ENCODE measurements at places on chromosomes 6 and 20.

DNA sequence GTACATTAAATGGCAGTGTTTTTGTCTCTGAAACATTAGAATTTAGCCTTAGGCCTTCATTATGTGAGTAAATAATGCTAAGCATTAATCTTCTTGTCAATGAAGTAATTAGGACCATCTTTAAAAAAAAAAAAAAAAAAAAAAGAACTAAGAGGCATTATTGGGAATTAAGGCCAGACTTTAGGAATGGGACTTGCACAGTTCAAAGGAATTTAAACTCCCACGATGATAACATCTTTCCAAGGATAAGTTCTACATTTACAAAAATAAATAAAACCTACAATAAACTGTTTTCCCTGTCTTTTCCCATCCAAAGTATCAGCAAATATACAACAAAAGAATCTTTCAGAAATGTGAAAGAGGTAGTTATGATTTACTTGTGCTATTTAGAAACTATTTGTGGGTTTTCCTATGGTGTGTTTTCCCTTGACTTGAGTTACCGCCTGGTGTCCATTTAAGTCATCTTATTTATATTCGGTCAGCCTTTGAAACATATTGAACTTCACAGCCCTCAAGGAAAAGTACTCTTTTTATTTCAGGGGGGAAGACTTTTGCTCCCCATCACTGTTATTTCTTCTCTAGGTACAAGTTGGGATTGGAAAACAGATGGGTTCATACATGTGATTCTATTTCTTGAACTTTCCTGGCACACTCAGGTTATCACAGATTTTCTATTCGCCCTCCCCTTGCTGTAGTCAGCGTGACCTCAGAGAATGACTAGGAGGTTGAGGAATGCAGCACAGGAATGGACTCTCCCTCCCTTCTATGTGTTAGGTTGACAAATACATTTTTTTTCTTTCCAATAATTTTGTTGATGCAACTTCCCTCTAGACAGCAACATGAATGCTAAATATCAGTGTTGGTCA lies 13.6 kb downstream of the STMND1 start:
- no peak for DNase-seq

GRCh38 chr6:14851281-14851680 lies 394.6 kb upstream of the JARID2 start:
- no peak for DNase-seq

DNA sequence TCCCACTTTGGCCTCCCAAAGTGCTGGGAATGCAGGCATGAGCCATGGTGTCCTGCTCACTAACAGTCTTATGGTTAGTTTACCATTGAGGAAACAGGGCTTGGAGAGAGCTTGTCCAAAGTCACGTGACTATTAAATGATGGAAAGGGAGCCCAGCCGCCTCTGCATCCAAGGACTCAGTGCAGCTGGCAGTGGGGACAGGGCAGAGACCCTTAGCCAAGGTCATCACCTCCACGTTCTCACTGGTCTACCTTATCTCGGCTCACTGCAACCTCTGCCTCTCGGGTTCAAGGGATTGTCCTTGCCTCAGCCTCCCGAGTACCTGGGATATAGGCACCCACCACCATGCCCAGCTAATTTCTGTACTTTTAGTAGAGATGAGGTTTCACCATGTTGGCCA lies 109.3 kb downstream of the SLC23A2 start:
- DNase-seq, result no peak

- no peak for DNase-seq
Observed at GRCh38 chr6:40903456-40903855, 135.6 kb downstream of the UNC5CL start.

DNA sequence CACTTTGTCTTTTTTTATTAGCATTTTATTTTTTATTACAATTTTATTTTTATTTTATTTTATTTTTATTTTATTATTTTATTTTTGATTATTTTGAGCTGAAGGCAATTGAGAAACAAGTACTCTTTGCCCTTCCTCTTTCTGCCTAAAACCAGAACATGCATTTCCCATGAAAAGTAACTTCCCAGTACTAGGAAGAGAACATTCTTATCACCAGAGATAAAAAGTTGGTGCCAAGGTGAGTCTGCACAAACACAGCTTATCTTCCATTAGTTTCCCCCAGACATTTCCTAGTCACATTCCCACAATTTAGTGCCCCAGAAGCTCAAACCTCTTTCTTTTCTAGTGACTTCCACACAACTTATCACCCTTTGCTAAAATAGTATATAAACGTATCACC lies 84.8 kb downstream of the CD24 start:
- DNase-seq, result no peak

DNA sequence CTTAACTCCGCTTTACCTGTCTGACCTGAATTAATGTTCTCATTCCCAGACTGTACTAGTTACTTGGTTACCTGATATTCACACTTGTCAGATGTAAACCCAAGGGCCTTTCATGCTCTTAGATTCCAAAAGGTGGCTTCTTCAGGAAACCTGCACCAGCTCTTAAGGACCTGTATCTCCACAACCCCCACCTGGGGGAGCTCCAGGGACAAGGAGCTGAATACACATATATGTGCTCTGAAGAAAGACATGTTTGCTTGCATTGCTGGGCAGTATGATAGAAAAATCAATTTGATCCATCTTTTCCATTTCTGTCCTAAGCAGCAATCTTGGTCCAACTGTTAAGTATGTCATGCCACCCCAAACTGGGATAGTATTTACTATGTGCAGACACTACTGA lies 64.8 kb upstream of the POU3F2 start:
- DNase-seq, result no peak

GRCh38 chr20:22574545-22575086 lies 9.8 kb downstream of the FOXA2 start:
- DNase-seq, result no peak

GRCh38 chr6:90025523-90026061 lies 131.3 kb downstream of the GJA10 start:
- DNase-seq, result no peak

GRCh38 chr6:104943781-104944180 lies 13.1 kb upstream of the LIN28B start:
- DNase-seq, result no peak

GRCh38 chr6:163579880-163580295 lies 165.4 kb downstream of the QKI start:
- DNase-seq, result no peak

- no peak for DNase-seq
Observed at GRCh38 chr6:92495242-92495641, 924.1 kb downstream of the EPHA7 start.

DNA sequence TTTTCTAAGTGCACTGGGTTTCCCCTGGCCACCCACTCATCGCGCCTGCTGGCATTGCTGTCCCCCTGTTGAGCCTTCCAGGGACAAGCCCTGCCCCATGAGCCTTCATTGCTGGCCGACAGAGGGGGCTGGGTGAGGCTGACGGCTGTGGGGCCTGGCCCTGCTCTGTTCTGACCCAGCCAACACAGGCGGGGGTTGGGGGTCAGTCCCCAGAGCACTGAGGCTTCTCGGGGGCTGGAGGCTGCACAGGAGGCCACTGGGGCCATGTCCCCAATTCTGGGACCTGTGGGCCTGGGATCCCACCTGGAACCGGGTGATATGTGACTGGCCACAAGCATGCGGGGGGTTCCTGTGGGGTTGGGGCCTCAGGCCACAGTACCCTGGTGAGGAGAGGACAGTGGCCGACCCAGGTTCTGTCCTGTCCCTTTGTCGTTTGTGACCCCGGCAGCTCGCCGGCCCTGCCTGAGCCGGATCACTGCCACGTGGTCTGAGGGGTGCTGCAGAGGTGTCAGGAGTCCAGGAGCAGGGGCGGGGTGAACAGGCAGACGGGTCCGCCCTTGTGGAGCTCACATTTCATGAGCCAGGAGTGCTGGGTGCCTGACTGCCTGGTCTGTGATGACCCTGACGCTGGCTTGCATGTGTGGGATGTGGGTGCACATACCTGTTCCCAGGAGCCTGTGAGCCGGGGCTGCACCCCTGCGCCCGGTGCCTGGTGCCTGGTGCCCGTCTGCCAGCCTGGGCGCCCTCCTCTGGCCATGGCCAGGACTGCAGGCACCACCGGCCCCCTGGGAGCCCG lies 2.1 kb upstream of the COL20A1 start:
- no peak for DNase-seq

- DNase-seq, result no peak
Observed at GRCh38 chr20:11454966-11455799, 462.5 kb upstream of the BTBD3 start.

- DNase-seq, result peak; percentile 72
Observed at GRCh38 chr6:125746731-125747588, 2.5 kb upstream of the HEY2 start.

GRCh38 chr6:22227824-22228610 lies 68.8 kb downstream of the PRL start:
- no peak for DNase-seq

DNA sequence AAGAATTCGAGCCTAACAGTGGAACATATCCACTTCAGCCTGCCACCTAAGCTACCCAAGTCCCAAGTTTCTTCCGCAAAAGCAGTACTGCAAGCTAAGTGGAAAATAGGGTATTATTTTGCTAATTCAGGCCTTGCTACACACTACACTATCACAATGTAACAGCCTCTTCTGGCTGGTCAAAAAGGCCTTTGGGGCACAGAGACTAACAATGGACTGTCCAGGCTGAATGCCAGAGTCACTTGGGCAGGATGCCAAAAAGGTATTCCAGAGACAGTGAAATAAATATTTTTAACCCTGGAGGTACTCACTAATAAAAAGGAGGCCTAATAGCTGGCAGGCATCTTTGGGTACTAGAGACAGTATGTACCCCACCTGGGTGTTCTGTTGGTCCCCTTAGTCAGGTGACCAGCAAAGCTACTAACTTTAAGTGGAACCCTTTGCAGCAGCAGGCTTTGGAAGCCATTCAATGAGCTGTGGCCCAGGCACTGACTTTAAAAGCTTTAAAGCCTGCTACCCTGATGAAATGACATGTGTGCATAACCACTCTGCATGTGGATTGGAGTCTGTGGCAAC lies 692.1 kb downstream of the HTR1B start:
- DNase-seq, result no peak

GRCh38 chr20:4342609-4343008 lies 327.3 kb upstream of the RNF24 start:
- DNase-seq, result no peak

- no peak for DNase-seq
Observed at GRCh38 chr6:42022755-42023384, 27.5 kb upstream of the TAF8 start.

GRCh38 chr20:8983478-8984345 lies 85.2 kb upstream of the PLCB4 start:
- no peak for DNase-seq

- DNase-seq, result peak; percentile 73
Observed at GRCh38 chr6:23003671-23004467, 434.5 kb downstream of the HDGFL1 start.

GRCh38 chr6:118285791-118286190 lies 262.3 kb upstream of the PLN start:
- no peak for DNase-seq

- DNase-seq, result no peak
Observed at GRCh38 chr6:55276745-55277530, 50.3 kb upstream of the GFRAL start.

DNA sequence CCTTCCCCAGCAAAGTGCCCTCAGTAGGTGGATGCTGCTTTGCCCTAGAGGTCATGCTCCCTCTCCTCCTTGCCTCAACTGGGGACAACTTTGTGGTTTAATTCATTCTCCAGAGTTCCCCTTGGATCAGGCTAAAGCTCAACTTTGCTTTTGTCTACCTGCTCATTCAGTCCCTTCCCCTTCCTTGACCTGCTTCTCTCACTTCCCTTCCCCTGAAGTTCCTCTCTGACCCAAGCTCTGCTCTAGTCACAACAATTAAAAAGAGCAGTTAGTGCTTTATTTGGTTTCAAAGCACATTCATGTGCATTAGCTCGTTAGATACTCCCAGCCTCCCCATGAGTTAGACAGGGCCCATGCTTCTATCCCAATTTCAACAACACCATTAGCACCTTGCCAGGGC lies 71.3 kb downstream of the DZANK1 start:
- no peak for DNase-seq

GRCh38 chr6:31663961-31664789 lies 622 bp downstream of the GPANK1 start:
- DNase-seq, result no peak
